ENCODE measurements at places on chromosomes 16 and 17. TPM values are rescaled to one million over a fixed set of nuclear protein-coding genes. Genes with fewer than 3 reads are reported as not detected.
A peak's percentile ranks its signal among the peaks of the same experiment; 100 is the strongest.

- ATAC-seq = no peak
These were observed 3.6 kb downstream of the RNF166 start for GRCh38 chr16:88702371-88703210.

Gene DHRS7C
- total RNA-seq = not detected

GRCh38 chr16:59604354-59604753, 870.2 kb upstream of the GOT2 start:
- ATAC-seq = no peak

DNA sequence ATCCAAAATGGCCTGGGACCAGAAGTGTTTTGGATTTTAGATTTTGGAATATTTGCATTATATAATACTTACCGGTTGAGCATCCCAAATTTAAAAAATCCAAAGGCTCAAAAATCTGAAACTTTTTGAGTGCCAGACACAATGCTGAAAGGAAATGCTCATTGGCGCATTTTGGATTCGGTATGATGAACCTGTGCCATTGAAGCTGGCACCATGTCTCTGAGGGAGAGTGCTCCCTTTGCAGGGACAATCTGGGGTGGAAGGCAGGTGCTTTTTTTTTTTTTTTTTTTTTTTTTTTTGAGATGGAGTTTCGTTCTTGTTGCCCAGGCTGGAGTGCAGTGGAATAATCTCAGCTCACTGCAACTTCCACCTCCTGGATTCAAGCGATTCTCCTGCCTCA, 17.7 kb downstream of the SMTNL2 start:
- ATAC-seq = no peak

GRCh38 chr16:19105891-19106624, 7.7 kb upstream of the ITPRIPL2 start:
- ATAC-seq = no peak

Gene CCL17
- 1.6 TPM for total RNA-seq

GRCh38 chr16:88442727-88443576, 10.1 kb upstream of the ZFPM1 start:
- ATAC-seq = peak; percentile 76

- ATAC-seq = no peak
These were observed 13.7 kb downstream of the CORO6 start for GRCh38 chr17:29608986-29609385.
